ENCODE measurements at places on chromosomes 3 and 15. TPM values are rescaled to one million over a fixed set of nuclear protein-coding genes. Genes with fewer than 3 reads are reported as not detected.

HACD3 gene
- total RNA-seq, result 141 TPM

PYGO1 gene
- total RNA-seq, result 6.8 TPM

WDR49 gene
- not detected for total RNA-seq

TERC gene
- not detected for total RNA-seq

HRG gene
- not detected for total RNA-seq

CELSR3 gene
- total RNA-seq, result 3.8 TPM

OR5K2 gene
- not detected for total RNA-seq

BFSP2 gene
- not detected for total RNA-seq

MANF gene
- total RNA-seq, result 108 TPM

CGNL1 gene
- total RNA-seq, result 0.70 TPM

AMIGO3 gene
- 0.83 TPM for total RNA-seq

MESP2 gene
- 0.50 TPM for total RNA-seq

CP gene
- 5.9 TPM for total RNA-seq

RPUSD2 gene
- total RNA-seq, result 15.6 TPM

ZNF80 gene
- 0.04 TPM for total RNA-seq

RAD51 gene
- 23.7 TPM for total RNA-seq

LRRN1 gene
- not detected for total RNA-seq

ERICH6 gene
- 0.07 TPM for total RNA-seq

TMC3 gene
- not detected for total RNA-seq

ZNF620 gene
- 2.0 TPM for total RNA-seq

SNTN gene
- not detected for total RNA-seq

NPAP1 gene
- total RNA-seq, result not detected

CCR1 gene
- not detected for total RNA-seq

ITIH1 gene
- total RNA-seq, result not detected

ATP10A gene
- total RNA-seq, result 10.8 TPM

TMEM212 gene
- total RNA-seq, result not detected

TLNRD1 gene
- 17.3 TPM for total RNA-seq

CMTM7 gene
- total RNA-seq, result 35.8 TPM

SEMA6D gene
- total RNA-seq, result not detected

C3orf85 gene
- total RNA-seq, result not detected

ARRDC4 gene
- total RNA-seq, result 0.20 TPM

SPINK8 gene
- total RNA-seq, result not detected

IGDCC3 gene
- 0.19 TPM for total RNA-seq

GUCA1C gene
- total RNA-seq, result not detected

IL5RA gene
- not detected for total RNA-seq

All from A549 treated with dexamethasone at 1 μM for 4 hours (cell line).